ENCODE measurements at places on chromosomes 2 and 18.

DNA sequence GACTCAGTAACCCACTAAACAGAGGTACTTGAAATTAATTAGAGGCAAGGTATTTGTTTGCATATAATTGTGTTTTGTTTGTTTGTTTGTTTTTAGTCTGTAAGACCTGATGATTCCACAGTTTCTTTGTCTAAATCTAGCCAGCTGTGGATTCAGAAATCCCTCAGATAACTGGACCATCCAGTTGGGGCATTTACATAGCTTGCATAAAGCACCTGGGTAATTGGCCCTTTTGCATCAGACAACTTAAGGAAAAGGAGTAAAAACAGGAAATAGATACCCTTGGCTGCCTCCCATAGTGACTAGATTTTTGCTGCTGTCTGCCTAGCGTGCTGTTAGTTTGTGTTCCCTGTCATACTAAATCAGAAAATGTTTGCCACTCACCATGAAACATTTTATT is 46.6 kb upstream of the XIRP2 start:
- DNase-seq, result no peak

GRCh38 chr2:169285531-169286235 is 76.7 kb downstream of the LRP2 start:
- DNase-seq, result no peak

DNA sequence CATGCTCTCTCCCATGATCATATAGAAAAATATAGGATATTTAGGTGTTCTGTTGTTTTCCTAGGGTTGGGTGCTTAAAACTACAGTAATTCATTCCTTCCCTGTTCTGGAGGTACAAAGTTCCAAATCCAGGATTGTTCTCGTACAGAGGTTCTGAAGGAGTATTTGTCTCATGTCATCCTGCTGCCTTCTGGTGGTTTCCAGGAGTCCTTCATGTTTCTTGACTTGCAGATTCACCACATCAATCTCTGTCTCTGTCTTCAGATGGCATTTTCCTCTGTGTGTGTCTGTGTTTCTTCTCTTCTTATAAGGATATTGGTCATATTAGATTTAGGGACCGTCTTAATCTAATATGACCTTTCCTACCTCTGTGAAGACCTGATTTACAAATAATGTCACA is 397.9 kb downstream of the NYAP2 start:
- no peak for DNase-seq

DNA sequence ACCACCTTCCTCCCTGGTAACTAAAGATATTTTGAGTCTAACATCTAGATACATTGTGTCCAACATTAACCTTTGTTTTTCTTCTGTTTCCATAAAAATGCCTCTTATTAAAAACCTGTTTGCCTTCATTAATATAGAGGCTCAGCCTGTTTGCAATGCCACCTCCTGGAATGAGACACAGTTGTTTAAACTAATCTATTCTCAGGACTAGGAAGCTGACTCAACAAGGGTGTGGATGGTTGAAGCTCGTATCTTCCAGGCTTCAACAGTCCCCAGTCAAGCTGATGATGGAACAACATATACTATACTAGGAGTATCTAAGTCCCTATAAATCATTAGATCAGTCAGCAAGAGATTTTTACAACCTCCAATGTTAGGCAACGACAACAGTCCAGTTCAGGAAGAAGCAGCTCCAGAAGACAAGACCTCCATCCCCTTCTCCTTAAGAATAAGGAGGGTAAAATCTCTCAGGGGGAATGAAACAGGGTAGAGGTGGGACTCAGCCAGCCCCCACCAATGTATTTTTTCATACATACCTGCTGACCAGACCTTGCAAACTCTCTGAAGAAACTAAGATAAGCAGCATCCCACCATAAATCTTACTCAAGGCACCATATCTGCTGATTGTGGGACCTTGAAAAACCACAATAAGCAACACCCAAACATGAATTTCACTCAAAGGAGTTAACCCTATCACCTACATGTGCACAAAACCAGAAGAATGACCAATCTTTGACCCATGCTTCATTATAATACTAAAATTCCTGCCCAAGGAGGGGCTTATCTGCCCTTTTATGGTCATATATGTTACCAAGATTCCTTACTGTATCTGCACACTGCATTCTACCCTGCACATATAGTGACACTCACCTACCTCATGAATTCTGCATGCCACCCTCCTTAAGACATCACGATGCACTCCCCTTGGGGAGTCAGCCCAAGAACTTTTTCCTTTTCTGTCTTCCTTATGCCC is 21.4 kb downstream of the ZNF24 start:
- DNase-seq, result no peak

- no peak for DNase-seq
Observed at GRCh38 chr2:109260116-109260855, 131.3 kb downstream of the SH3RF3 start.

GRCh38 chr2:30752811-30753210 is 54.4 kb downstream of the CAPN13 start:
- DNase-seq, result no peak

GRCh38 chr2:6667326-6667725 is 198.4 kb downstream of the CMPK2 start:
- DNase-seq, result no peak

DNA sequence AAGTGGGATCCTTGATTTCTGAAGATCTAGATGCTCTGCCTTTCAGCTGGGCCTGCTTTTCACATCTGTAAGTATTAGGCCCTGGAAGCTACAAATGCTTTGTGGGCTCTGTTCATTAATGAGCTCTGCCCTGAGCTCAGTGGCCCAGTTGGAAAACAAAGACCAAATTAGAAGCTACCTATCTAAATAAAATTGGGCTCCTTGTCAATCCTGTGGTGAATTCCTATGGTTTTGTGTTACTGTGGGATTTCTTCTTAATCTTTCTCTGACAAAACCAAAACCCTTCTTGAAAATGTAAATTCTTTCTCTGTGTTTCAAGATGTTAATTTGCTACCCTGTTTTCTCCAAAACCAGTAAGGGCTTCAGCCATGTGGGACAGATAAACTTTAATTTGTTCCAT is 219.0 kb upstream of the HS6ST1 start:
- DNase-seq, result no peak

- DNase-seq, result no peak
Observed at GRCh38 chr2:217108575-217109027, 248.7 kb upstream of the TNP1 start.

DNA sequence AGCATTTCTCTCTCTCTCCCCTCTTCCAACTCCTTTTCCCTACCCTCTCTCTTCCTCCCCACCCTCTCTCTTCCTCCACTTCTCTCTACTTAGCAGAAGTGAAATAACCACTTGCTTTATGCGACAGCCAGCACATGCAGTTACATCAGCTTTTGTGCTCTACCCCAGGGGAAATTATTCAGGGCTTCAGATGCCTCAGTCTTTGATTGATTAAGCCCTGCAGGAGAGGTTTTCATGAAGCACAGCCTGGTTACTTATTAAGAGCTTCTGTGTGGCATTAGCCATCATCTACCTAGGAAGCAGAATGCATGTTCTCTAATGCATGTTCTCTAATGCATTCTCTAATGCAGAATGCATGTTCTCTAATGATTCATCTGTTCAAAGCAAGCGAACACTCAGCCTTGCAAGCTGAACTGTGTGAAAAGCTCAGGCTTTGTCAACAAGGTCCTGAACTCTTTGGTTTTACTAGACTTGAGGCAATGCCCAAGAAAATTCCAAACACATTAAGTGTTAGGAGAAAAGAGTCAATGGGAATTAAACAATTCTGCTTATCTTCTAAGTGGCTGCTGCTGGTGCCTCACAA is 56.1 kb downstream of the LHCGR start:
- no peak for DNase-seq

GRCh38 chr2:74658516-74658915 is 4.5 kb downstream of the SEMA4F start:
- no peak for DNase-seq
